Hematopoietic multipotent progenitor cell treated with erythropoietin and hydrocortisone succinate and interleukin-3 and kit ligand, for 15 days (in vitro differentiated cells): ENCODE measurements at places on chromosomes 16 and 17.

- DNase-seq = no peak
These were observed 103.5 kb upstream of the KIF2B start for GRCh38 chr17:53719229-53719628.

- no peak for DNase-seq
These were observed 82.2 kb downstream of the TNRC6C start for GRCh38 chr17:78040440-78041385.

GRCh38 chr16:67387479-67388079, 5.7 kb downstream of the TPPP3 start:
- DNase-seq = no peak

- peak; percentile 18 for DNase-seq
These were observed 246.2 kb downstream of the KATNIP start for GRCh38 chr16:27795992-27796614.

GRCh38 chr17:50375858-50376538, 3.0 kb downstream of the EME1 start:
- no peak for DNase-seq

GRCh38 chr16:24729951-24730815, 732 bp downstream of the TNRC6A start:
- peak; percentile 23 for DNase-seq
